ENCODE measurements at places on chromosomes 2 and 18. TPM values are rescaled to one million over a fixed set of nuclear protein-coding genes. Genes with fewer than 3 reads are reported as not detected.

FOXD4L1 gene
- total RNA-seq, result not detected

FZD7 gene
- total RNA-seq, result 13.0 TPM

GBX2 gene
- not detected for total RNA-seq

SLC8A1 gene
- 21.0 TPM for total RNA-seq

MC4R gene
- total RNA-seq, result not detected

MC5R gene
- not detected for total RNA-seq

ALPP gene
- not detected for total RNA-seq

EVA1A gene
- 4.8 TPM for total RNA-seq

RAB27B gene
- total RNA-seq, result 0.62 TPM

GKN1 gene
- total RNA-seq, result not detected

MYO1B gene
- total RNA-seq, result 74.9 TPM

CYP27A1 gene
- 51.8 TPM for total RNA-seq

CYP26B1 gene
- 12.7 TPM for total RNA-seq

CLEC4F gene
- 1.7 TPM for total RNA-seq

DYNC2LI1 gene
- 28.3 TPM for total RNA-seq

MYCN gene
- total RNA-seq, result 7.0 TPM

SLC5A7 gene
- not detected for total RNA-seq

PSD4 gene
- total RNA-seq, result 20.3 TPM

MOGAT1 gene
- 0.45 TPM for total RNA-seq

AFTPH gene
- 31.6 TPM for total RNA-seq

CNTNAP5 gene
- not detected for total RNA-seq

HOXD13 gene
- not detected for total RNA-seq

C1QL2 gene
- not detected for total RNA-seq

NTSR2 gene
- total RNA-seq, result not detected

CDKL4 gene
- 0.53 TPM for total RNA-seq

CRYGB gene
- total RNA-seq, result not detected

TMEM163 gene
- total RNA-seq, result 0.45 TPM

UGT1A10 gene
- not detected for total RNA-seq

RTP5 gene
- total RNA-seq, result not detected

GAL3ST2 gene
- total RNA-seq, result not detected

ABCA12 gene
- not detected for total RNA-seq

HOXD4 gene
- 6.8 TPM for total RNA-seq

IRS1 gene
- 33.8 TPM for total RNA-seq

CAPG gene
- total RNA-seq, result 60.7 TPM

RAB6D gene
- not detected for total RNA-seq

MRPL30 gene
- 22.6 TPM for total RNA-seq

GPR75 gene
- total RNA-seq, result 2.5 TPM

CYS1 gene
- total RNA-seq, result 9.3 TPM

NEU2 gene
- not detected for total RNA-seq
